ENCODE measurements at places on chromosomes 6 and 20.

DNA sequence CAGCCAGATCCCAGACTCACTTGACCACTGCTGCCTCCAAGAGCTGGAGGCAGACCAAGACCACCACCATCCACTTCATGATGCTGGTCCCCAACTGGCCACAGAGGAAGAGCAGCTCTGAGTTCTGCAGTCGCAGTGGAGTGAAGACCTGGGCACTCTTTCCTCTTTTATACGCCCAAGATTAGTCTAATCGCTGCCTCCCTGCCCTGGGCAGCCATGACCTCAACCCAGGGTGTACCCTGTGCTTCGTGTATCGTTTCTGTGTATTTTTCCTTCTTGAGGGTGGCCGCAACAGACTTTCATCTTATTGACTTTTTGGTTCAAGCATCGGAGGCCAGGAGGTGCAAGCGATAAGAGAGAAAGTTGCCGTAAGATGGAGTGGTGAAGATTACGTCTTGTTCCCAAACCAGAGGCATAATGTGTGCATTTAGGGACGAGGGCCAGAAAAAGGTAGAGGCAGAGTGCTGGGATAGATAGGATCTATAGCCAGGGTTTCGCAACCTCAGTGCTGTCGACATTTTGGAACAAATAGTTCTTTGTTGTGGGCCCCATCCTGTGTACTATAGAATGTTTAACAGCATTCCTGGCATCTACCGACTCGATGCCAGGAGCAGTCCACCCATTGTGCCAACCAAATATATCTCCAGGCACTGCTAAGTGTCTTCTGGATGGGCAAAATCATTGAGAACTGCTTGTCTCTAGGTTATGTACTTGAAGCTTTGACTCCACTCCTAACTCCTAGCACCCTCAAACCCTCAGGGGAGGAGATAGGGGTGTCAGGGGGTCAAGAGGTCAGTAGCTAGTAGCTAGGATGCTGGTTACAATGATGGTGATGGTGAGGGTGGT, at the start of gene PGC:
Gene PGC, minus strand, starts transcription at position 142 of the 846 bp plus-strand sequence. Its CDS starts 63 bp downstream, at position 79.
- DNase-seq: no peak

- DNase-seq: no peak
These were observed 183.4 kb upstream of the FBXL4 start for GRCh38 chr6:99130897-99131873.

- DNase-seq: no peak
These were observed 60.7 kb upstream of the LTV1 start for GRCh38 chr6:143782481-143782880.

DNA sequence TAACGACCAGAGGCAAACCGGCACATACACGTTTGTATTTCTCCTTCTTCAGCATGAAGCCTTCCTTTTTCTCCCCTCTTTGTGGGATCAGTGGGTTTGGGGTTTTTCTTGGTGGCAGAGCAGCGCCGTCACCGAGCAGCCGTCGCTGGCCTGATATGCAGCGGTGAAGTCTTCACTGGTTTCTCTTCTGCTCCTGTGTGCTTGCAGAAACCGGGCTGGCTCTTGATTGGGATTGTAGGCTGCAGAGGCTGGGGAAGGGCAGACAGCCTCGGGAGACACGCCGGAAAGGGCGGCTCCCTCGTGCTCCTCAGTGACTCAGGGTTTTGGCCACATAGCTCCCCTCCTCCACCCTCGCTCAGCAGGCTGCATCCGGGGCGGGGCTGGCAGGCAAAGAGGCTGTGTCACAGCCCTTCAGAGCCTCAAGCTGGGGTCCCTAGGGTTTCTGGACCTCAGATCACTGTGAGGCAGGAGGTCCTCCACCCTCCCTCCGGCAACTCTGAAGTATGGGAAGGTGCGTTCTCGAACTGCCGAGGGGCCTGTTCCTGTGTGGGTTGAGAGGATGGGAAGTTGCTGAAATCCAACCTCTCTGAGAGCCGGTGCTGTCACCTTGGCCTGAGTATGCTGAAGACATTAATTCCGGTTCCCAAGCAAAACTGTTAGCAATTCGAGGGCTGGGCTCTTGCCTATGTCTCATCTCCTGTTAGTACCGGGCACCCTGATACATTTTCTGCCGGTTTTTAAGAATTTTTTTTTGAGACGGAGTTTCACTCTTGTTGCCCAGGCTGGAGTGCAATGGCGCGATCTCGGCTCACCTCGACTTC, 24.2 kb downstream of the NQO2 start:
- DNase-seq: peak; percentile 16

GRCh38 chr6:18053555-18054445, 66.4 kb upstream of the KIF13A start:
- no peak for DNase-seq

GRCh38 chr6:106591111-106591825, 38.0 kb downstream of the RTN4IP1 start:
- DNase-seq: peak; percentile 37

DNA sequence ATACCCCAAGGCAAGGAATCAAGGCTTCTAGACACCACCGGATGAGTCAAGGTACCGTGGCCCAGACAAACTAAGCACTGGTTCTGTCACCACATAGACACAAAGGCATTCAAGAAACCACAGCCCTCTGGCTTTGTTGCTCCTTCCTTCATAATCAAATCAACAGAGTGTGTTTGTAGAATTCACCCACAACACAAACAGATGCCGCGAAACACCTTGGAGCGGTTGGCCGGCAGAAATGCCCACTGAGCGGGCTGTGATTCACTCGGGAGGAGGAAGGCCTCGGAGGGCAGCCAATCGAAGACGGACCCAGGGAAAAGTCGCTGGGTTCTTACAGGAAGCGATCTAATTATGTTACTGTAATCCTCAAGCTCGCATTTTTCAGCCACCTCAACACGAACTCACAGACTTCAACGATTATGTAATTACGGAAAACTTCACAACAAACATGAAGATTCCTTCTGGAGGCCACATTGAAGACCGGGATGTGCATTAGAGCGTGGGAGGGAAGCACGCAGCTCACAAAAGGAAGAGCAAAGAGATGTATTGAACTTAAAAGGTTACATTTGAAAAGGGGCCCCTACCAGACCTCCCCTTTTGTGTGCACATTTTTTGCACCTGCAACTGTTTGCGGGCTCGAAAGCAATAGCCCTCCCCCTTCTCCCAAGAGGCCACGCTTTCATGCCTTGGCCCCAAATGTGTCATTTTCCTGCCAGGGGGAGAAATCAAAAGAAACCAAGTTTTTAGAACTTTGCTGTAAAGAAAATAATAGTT, 184.7 kb upstream of the PREP start:
- no peak for DNase-seq

GRCh38 chr6:45388328-45388727, 10.6 kb upstream of the SUPT3H start:
- DNase-seq: no peak

DNA sequence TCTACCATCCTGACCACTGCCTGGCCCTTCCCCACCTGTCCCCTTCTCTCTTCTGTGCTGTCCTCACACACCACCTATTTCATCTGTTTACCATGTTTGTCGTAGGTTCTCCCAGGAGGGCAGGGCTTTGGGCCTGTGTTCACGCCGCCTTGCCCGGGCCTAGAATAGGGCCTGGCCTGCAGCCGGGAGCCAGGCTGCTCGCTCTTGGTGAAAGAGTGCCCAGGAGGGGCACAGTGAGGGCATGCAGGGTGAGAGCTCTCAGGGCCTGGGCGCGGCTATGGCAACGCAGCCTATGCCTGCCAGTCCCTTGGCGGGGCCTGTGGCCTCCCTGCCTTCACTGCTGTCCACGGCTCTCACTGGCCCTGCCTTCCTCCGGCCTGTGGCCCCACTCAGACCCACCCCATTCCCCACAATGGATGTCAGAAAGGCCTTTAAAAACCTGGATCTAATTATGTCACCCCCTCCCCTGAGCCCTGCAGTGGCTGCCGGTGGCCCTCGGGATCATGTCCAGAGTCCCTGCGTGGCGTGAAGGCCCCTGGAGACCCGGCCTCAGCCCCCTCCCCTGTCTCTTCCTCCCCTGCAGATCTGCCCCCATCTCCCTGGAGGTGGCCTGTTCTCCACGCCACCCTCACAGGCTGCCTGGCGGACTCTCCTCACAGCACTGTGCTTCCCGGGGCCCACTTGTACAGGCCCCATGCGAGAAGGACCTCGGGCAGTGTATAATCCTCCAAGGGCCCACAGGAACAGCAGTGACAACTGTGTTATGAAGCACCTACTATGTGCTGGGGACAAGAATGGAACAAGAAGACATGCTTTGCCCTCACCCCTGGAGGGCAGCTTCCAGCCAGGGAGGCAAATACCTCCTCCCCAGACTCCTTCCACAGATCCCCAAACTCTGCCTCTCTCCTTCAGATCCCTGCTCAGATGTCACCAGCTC, 22.9 kb upstream of the NOL4L start:
- no peak for DNase-seq

DNA sequence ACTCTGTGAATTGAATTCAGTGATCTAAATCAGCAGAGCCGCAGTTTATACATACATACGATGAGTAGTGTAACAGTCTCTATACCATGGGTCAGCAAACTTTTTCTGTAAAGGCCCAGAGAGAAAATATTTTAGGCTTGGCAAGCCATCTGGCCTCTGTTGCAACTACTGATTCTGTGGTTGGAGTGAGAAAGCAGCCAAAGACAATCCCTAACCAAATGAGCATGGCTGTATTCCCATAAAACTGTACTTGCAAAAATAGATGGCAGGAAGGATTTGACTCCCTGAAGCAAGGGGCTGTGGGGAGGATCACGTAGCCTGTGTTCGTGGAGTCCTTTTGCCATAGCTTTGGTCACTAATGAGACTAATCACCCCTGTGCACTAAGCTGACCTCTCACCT, 17.9 kb upstream of the MOCS1 start:
- DNase-seq: no peak

GRCh38 chr6:112258642-112259336, 4.4 kb upstream of the LAMA4 start:
- no peak for DNase-seq

DNA sequence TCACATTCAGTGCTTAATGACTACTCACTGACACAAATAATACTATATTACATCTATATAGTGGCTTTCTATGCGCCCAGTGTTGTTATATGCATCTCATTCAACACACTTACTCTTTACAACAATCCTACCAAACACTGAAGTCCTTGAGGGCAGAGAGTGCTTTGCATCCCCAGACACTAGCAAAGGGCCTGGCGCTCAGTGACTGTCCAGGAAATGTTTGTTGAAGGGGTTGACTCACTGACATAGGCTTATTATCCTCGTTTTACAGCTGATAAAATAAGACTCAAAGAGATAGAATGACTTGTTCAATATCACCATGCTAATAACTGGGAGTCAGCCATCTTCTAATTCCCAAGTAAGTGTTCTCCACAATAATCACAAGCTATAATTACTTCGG, 163.3 kb downstream of the ARHGAP18 start:
- no peak for DNase-seq

DNA sequence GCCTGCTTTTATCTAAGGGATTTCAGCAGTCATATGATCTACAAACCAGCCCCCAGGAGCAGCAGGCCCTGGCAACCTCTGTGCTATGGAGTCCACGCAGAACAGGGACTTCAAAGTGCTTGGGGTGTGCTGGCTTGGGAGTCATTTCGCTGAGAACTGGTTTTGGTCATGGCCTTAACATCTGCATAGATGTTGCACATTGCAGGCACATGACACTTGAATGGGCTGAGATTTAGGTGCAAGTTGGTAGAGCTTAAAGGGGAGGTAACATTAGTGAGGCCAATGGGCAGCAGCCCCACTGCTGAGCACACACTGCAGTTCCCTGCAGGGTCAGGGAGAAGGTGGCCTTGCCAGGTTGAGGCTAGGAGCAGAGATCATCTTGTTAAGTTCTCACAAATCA, 43.6 kb downstream of the RREB1 start:
- DNase-seq: no peak

DNA sequence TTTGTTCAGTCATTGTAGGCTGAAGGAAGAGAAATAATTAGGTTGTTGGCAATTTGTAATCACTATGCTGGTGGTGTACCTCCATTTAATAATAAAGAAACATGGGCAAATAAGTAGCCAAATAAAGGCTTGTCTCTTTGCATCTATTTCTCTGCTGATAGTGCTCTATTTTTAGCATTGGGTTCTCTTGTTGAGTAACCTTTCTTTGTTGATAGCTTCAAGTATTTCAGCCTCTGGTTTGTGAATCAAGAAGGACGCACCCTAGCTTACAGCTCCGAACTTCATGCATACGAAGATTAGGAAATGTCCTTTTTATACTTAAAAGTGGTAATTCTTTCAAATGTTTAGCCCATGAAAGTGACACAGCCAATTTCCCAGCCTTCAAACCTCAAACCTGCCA, 2.6 kb downstream of the PPP1R14C start:
- DNase-seq: no peak

- DNase-seq: no peak
These were observed 777.5 kb upstream of the EPHA7 start for GRCh38 chr6:94196891-94197290.

DNA sequence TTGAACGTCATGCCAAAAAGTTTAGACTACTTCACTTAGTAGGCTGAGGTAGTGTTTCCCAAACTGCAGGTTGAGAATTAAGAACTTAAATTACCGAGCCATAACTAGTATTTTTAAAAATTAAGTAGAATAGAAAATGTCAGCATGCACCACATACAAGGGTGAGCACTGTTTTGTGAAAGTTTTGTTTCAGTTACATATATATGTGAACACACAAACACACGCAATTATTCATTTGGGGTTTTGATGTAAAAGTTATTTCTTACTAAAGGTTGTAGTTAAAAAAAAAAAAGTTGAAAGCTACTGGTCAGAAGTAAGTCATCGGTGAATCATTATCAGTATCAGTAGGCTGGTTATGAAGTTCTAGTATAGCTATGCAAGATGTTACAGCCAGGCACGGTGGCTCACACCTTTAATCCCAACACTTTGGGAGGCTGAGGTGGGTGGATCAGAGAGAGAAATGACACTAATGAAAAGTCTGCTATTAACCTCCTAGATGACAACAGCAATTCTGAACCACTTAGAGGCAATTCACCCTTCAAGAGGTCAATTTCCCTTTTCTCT, 24.1 kb downstream of the FASTKD5 start:
- no peak for DNase-seq

DNA sequence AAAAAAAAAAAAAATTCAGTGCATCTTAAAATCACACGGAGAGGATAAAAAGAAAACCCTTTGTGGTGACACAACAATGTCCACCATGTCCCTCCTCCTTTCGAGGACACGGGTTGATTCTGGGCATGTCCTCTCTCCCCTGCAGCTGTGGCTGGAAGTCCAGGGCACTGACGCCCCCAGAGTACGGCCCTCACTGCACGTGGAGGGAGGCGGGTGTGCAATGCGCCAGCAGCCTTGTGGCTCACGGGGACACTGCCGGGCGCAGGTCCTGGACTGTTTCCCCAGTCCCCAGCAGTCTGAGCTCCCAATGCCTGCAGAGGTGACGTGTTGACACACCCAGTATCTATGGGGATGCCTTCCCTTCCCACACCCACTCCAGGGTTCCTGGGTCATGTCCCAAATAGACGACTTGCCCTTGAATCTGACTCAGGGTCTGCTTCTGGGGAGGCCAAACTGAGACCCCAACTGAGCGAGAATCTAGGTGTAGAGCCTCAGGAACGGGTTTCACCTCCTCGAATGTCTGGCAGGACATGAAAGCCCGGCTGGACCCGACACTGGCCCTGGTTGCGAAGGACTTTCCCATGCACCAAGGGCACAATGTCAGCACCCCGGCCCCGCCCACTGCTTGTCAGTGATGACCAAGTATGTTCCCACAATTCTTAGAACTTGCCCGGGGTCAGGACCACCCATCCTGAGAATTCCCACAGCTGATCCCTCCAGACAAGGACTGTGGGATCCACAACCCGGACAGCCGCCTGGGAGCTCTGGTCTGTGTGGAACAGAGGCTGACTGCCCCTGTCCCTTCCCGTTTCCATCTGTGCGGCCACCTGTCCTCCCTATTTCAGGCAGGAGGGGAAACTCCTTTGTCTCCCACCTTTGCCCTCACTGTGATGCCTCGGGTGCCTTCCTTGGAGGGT, 425.1 kb upstream of the SULF2 start:
- no peak for DNase-seq

Data from AG04450 (cell line).